T-cell (primary cell): ENCODE measurements at places on chromosomes 6 and 20. TPM values are rescaled to one million over a fixed set of nuclear protein-coding genes. Genes with fewer than 3 reads are reported as not detected.

The NOX3 gene
- total RNA-seq, result not detected

The BEND6 gene
- not detected for total RNA-seq

The MEP1A gene
- not detected for total RNA-seq

The SLC26A8 gene
- total RNA-seq, result not detected

The DOK5 gene
- total RNA-seq, result not detected

The SIRPB2 gene
- total RNA-seq, result not detected

The SLCO4A1 gene
- total RNA-seq, result 5.4 TPM

The TNFRSF6B gene
- total RNA-seq, result 0.64 TPM

The VWA7 gene
- 1.4 TPM for total RNA-seq
